ENCODE measurements at places on chromosomes 11 and 22.

GRCh38 chr11:69663326-69663725 is 11.8 kb downstream of the LTO1 start:
- DNase-seq: no peak

DNA sequence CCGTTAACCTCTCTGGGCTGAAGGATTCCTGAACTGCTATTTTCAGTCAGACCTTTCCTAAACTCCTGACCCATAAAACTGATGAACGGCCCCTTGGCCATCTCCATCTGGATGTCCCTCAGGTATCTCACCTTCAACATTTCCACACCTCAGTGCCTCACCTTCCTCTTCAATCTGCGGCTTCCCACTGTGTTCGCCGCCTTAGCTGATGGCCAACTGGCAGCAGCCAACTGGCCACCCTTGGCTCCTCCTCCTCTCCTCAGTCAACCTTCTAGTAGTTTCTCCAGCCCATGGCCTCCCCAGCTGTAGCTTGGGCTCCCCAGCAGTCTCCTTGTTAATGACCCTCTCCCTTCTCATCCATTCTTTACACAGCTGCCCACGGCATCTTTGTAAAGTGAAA is 55.0 kb upstream of the PHOX2A start:
- DNase-seq: no peak

DNA sequence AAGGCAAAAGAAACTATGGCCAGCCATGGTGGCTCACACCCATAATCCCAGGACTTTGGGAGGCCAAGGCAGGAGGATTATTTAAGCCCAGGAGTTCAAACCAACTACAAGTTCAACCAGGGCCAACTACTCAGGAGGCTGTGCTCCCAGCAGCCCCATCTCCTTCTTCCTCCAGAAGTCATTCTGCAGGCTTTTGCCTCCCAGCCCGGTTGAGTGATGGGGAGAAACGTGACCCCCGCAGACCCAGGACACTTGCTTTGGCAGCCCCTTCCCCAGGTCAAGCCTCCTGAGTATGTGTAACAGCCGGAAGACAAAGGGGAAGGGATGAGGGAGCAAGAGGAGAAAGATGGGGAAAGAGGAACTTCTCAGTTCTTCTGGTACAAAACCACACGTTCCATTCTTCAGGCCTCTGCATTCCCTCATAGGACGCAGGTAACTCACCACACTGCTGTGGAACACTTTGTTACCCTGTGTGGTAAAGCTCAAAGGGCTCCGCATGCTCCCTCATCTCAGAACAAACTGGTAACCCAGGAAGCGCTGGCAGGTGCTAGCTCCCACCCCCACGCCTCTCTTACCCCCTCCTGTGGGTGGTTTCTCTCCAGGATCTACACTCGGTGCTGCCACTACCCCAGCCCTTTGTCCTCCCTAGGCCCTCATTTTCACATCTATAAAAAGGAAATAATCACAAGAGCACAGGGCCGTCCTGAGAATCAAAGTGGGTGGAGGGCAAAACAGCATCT is 4.0 kb downstream of the SULT4A1 start:
- no peak for DNase-seq

- no peak for DNase-seq
Measured at GRCh38 chr22:26780521-26780920, 123.1 kb downstream of the MIAT start.

DNA sequence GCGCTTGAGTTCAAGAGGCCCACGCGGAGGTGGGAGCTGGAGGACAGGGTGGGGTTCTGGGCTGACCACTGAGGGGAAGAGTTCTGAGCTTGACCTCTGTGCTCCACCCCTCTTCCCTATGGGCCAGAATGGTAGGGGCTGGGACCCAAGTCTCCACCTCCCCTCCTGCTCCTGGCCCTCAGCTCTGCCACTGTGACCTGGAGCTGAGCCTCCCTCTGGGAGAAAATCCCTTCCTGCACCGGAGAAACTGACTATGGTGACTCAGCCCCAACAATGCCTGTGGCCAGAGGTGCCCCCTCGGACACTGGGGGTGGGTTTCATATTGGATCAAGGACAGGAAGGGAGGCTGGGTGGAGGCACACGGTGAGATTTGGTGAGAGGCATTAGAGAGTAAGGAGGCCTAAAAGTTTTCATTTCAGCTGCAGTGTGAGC is 23.0 kb downstream of the RELT start:
- DNase-seq: no peak

DNA sequence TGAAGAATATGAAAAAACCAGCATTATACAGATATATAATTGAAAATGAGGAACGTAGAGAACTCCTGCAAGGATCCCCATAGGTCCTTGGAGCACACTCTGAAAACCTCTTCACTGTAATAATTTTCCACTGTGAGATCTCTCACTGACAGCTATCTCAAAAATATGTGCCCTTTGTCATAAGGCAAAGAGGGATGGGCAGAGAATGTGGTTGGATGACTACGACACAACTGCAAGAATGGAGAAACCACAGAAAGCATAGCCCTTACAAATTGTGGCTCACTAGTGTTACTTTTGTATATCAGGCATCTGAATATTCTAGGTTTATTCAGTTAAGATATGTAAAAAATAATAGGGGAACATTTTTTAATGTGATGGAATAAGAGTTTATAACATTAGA is 7.9 kb upstream of the CTSC start:
- DNase-seq: no peak

GRCh38 chr11:65430406-65431217 is 8.0 kb downstream of the NEAT1 start:
- no peak for DNase-seq

DNA sequence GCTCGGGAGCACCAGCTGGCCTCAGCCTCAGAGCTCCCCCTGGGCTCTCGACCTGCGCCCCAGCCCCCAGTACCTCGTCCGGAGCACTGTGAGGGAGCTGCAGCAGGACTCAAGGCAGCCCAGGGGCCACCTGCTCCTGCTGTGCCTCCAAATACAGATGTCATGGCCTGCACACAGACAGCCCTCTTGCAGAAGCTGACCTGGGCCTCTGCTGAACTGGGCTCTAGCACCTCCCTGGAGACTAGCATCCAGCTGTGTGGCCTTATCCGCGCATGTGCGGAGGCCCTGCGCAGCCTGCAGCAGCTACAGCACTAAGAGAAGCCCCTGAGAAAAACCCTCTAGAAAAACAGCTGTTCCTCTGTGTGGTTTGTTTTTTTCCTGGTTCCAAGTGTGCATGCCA is 918 bp upstream of the FAM89B start:
- no peak for DNase-seq

- DNase-seq: no peak
Measured at GRCh38 chr11:126354631-126355323, 709 bp upstream of the ST3GAL4 start.

GRCh38 chr11:16804104-16804947 is 65.9 kb downstream of the C11orf58 start:
- no peak for DNase-seq

DNA sequence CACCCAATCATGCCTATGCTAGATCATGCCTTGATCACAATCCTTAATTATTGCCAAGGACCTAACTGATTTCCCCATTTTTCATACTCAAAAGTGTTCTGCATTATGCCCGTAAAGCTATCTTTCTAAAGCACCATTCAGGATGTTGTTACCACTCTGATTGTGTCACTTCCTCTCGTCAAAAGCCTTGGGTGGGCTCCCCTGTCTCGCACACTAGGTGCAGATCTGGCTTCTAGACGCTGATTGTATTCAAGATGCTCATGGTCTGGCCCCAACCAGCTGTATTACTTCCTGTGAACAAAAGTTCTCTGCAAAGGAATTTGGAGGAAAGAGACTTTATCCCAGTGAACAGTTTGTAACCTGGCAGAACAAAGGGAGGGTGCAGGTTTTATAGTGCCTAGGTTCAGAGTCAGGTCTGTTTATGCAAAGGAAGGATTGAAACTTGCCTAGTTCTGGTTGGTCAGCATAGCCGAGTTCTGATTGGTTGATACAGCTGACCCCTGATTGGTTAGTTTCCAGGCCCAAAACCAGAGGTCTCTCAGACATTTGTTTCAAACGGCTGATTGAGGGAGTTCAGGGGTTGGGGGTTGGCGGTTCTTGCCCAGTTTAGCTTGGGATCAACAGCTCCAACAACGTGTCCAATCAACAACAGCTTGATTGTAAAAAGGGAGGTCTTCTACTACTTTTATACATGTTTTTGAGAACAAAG is 25.4 kb downstream of the ATG13 start:
- no peak for DNase-seq

DNA sequence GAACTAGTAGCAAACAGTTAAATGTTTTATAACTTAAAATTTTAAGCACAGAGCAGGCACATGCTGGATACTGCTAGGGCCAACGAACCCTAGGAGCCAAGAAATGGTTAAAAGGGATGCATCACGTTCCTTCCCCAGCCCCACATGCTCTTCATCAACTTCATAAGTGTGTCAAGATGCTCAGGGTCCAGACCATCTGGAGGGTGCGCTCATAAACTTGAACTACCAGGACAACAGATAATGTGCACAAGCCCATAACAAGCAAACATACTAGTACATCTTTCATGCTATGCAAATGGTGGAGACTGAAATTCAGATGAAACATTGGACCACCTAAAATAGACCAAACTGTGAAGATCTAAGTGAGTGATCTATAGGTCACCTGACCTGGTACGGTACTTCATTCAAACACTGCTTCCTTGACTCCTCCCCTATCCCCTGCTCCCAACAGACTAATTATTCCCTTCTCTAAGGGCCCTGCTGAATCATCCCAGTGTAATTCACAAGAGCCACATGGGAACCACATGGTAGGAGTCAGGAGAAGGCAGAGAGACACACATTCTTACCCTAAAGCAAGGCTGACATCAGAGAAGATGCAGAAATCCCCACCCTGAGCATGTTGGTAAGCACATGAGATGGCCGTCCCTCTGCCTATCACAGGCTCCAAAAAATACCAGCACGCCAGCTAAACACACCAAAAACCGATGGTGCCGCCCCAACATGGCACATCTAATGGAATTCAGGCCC is 83.9 kb downstream of the ETS1 start:
- no peak for DNase-seq

DNA sequence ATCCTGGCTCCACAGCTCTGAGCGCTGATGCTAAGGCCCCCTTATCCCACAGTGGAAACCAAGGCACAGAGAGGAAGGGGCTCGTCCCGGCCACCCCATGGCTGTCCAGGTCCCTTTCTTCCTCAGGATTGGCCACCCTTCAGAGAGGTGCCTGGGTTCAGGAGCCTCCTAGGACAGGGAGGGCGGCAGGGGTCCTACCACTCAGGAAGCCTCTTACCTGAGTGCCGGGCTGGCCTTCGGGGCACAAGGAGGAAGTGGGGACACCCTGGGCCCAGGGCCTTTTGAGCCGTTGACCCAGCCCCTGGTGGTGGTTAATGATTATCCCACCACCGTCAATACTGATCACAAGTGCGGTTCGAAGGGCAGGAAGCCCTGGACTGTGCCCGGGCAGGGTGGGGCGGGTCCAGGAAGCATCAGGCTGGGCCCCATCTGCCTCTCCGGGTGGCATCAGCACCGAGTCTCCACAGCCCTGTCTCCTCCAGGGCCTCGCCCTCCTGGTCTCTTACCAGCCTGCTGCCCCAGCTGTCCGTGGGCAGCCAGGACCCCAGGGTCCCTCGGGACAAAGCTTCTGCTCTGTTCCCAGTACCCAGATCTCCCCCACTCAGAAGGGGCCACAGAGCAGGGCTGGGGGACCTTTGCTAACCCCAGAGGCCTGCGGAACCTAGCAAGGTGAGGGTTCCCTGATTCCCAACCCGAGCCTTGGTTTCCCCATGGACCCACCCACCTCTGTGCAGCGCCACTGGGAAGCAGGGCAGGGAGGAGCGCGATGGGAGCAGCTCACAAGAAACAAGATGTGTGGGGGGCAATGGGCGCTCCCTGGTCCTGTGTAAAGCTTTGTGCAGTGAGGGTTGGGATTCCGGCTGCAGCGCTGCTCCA is 15.0 kb upstream of the EHD1 start:
- DNase-seq: no peak

DNA sequence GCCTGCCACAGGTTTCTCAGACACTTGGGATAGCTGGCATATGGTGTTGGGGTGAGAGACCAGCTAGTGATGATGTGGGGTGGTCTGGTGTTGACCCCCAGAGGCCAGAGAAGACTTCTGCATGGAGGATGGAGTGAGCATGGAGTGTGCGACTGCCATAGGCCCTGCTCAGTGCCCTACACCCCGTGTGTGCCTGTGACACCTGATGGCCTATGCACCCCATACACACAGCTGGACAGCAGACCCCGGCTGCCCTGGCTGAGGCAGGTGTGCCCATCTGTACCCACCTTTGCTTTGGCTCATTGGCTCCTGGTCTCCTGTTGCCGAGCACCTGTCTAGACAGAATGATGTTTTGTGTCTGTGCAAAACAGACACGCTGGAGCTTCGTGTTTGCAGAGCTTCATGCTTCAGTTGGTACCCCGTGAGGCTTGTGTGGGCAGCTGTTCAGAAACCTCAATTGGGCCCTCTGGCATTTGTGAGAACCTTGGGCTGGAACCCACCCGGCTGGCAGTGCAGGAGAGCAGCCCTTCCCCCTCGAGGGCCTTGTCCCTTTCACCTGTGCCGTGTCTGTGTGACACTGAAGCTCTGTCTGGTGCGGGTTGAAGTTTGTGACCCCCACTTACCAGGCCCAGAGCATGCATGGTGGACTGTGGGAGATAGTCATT is 27.6 kb downstream of the BCR start:
- DNase-seq: no peak

GRCh38 chr22:47189056-47189916 is 426.8 kb downstream of the TBC1D22A start:
- no peak for DNase-seq

GRCh38 chr22:33771136-33771535 is 149.1 kb downstream of the LARGE1 start:
- DNase-seq: no peak

GRCh38 chr22:40703174-40703573 is 23.9 kb downstream of the MCHR1 start:
- DNase-seq: no peak

- DNase-seq: peak; percentile 60
Measured at GRCh38 chr22:33579448-33580093, 340.7 kb downstream of the LARGE1 start.

- DNase-seq: no peak
Measured at GRCh38 chr11:75400146-75400865, 988 bp downstream of the RPS3 start.

- no peak for DNase-seq
Measured at GRCh38 chr11:132898021-132898420, 634.3 kb downstream of the OPCML start.

DNA sequence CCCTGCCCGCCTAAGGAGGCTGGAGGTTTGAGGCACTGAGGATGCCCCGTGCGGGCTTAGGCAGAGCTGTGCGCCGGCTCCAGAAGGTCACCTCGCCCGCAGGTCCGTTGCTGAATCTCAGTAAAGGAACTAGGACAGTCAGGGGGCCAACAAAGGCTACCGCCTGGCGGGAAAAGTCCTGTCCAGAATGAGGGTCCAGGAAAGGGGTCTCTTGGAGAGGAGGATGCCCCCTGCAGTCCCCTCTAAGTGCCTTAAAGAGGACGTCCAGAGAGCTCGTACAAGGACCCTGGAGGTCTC is 548 bp downstream of the PVALB start:
- DNase-seq: no peak

- DNase-seq: no peak
Measured at GRCh38 chr22:43148581-43148980, 2.8 kb upstream of the TSPO start.

DNA sequence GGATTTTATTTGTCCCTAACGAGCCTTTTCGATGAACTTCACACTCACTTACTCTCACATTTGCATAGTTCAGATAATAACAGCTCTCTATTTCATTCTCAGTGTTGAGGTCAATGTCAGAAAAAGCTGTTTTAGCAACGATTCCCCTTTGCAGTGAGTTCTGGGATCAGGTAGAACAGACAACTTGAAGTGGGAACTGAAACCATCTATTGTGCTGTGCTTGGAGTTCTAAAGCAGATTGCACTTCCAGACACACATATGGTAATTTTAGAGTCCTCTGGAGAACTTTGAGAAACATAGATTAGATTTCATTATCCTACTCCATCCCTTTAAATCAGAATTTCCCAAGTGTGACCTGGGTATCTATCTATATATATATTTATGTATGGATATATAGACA is 124.6 kb upstream of the BLID start:
- no peak for DNase-seq

Data from iPS DF 6.9 (cell line).